ENCODE measurements at places on chromosomes 16 and 17. TPM values are rescaled to one million over a fixed set of nuclear protein-coding genes. Genes with fewer than 3 reads are reported as not detected.

TOM1L1 gene
- total RNA-seq: 5.2 TPM

EMP2 gene
- total RNA-seq: 37.6 TPM

NPIPB6 gene
- total RNA-seq: 3.3 TPM

SCN4A gene
- 0.07 TPM for total RNA-seq

PSME3IP1 gene
- 90.6 TPM for total RNA-seq

KRT17 gene
- total RNA-seq: 0.80 TPM

GLIS2 gene
- 2.2 TPM for total RNA-seq

EMC6 gene
- 26.9 TPM for total RNA-seq

KIF2B gene
- total RNA-seq: not detected

SLC6A2 gene
- total RNA-seq: not detected

C1QL1 gene
- total RNA-seq: not detected

KRTAP1-1 gene
- not detected for total RNA-seq

KRT27 gene
- not detected for total RNA-seq

CSHL1 gene
- total RNA-seq: not detected

TAC4 gene
- not detected for total RNA-seq

TVP23A gene
- total RNA-seq: not detected

ZP2 gene
- not detected for total RNA-seq

SECTM1 gene
- total RNA-seq: 3.7 TPM

RCVRN gene
- not detected for total RNA-seq

SPATA22 gene
- total RNA-seq: 0.65 TPM

Measured in thoracic aorta endothelial cell (primary cell).